ENCODE measurements at places on chromosomes 1 and 21. TPM values are rescaled to one million over a fixed set of nuclear protein-coding genes. Genes with fewer than 3 reads are reported as not detected.

GRCh38 chr1:48114596-48115382 lies 107.7 kb upstream of the SLC5A9 start:
- H3K27ac ChIP-seq: no peak overlapping the region
- no peaks in the 10 kb centered on the region for H3K36me3 ChIP-seq
- no peaks in the 10 kb centered on the region for H3K4me1 ChIP-seq
- no peak overlapping the region for H3K4me3 ChIP-seq
- no peak for DNase-seq

GRCh38 chr1:201739492-201740085 lies 89.4 kb upstream of the IPO9 start:
- H3K4me1 ChIP-seq: peaks cover 62% of the 10 kb centered on the region
- H3K36me3 ChIP-seq: no peaks in the 10 kb centered on the region
- DNase-seq: peak; percentile 71

DNA sequence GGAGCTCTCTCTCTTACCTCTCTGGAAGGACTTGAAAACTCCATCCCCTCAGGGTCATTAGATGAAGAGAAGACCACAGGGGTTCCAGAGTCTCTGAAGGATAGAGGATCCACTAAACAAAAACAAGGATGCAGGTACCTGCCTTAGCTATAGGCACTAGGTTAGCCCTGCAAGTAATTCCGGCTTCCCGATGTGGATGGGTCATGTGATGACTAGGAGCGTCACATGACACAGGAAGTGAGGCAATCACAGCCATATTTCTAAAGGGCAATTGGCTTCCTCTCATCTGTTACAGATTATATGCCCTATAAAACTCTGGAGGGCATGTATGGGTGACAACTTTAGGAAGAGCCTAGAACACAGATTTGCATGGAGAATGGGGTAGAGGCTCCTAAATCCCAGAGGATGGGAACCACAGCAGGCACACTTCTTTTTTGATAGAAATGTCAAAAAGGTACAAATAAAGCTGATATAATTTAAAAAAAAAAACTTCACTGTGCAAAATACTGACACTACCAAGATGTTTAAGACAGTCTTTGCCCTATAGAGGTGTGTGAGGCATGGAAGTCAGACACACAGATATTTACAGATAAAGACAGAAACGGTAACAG lies 14.1 kb downstream of the ENTREP3 start:
- H3K36me3 ChIP-seq: peaks cover 15% of the 10 kb centered on the region
- H3K27ac ChIP-seq: no peak overlapping the region
- H3K27me3 ChIP-seq: no peaks in the 10 kb centered on the region
- peaks cover 32% of the 10 kb centered on the region for H3K4me1 ChIP-seq
- DNase-seq: peak; percentile 90

DNA sequence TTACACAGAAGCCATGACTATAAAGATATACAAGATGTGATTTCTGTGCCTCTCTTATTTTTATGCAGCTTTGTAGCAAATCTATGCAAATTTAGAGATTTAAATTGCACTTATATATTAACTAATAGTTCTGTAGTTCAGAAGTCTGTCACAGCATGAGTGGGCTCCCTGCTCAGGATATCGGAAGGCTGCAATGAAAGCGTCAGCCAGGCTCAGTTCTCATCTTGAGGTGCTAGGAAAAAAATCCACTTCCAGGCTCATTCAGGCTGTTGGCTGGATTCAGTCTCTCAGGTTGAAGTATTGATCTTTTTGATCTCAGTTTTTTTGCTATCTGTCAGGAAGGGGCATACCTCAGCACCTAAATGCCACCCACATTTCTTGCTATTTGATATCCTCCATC lies 487.4 kb upstream of the DEPDC1 start:
- no peaks in the 10 kb centered on the region for H3K4me1 ChIP-seq
- H3K36me3 ChIP-seq: no peaks in the 10 kb centered on the region
- no peak overlapping the region for H3K4me3 ChIP-seq
- no peak for DNase-seq
- no peaks in the 10 kb centered on the region for H3K27me3 ChIP-seq

GBP6 gene
- 0.04 TPM for total RNA-seq

HSD11B1 gene
- total RNA-seq: 0.18 TPM

DCST1 gene
- total RNA-seq: not detected

TMOD4 gene
- 15.2 TPM for total RNA-seq

RAB25 gene
- not detected for total RNA-seq

Data from muscle of leg (tissue), 16 donors.